ENCODE measurements at places on chromosomes 12 and 14. TPM values are rescaled to one million over a fixed set of nuclear protein-coding genes. Genes with fewer than 3 reads are reported as not detected.

- no peak for DNase-seq
These were observed 2.3 kb upstream of the OTX2 start for GRCh38 chr14:56812364-56813141.

GRCh38 chr12:92312463-92312964 is 166.9 kb upstream of the BTG1 start:
- no peak for DNase-seq

DNA sequence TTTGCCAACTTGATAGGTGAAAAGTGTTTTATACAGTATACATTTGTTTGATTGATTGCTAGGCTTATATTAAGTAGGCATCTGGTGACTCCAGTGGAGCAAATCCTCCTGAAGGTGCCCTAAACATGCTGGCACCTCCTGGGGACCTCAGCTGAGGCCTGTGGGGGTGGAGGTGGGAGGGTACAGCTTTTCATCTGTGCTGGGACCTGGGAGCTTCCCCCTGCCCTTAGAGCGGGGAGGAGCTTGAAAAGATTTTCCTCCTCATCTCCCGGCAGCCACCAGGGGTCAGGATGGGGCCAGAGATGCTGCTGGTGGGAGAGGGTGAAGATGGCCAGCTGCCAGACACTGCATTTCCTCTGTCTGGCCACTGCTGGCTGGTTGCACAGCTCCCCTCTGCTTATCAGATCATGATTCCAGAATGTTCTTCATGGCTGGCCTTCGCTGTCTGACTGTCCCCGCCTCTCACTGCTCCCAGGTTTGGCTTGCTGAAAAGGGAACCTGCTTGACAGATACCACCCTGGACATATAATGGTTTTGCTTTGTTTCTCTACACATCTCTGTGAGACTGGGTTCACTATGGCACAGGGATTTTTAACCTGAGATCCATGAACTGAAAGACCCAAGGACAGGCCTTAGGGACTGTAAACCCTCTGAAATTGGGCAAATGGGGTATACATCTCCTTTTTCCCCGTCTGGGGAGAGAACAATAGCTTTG is 10.5 kb upstream of the JPH4 start:
- peak; percentile 82 for DNase-seq

GRCh38 chr14:73422515-73422914 is 35.8 kb downstream of the NUMB start:
- no peak for DNase-seq

DNA sequence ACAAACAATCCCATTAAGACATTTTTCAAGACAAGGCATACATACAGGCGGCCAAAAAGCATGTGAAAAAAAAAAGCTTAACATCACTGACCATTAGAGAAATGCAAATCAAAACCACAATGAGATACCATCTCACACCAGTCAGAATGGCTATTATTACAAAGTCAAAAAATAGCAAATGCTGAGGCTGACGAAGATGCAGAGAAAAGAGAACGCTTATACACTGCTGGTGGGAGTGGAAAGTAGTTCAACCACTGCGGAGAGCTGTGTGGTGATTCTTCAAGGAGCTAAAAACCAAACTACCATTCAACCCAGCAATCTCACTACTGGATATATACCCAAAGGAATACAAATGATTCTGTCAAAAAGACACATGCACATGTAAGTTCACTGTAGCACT is 216.7 kb downstream of the FOXG1 start:
- no peak for DNase-seq

DNA sequence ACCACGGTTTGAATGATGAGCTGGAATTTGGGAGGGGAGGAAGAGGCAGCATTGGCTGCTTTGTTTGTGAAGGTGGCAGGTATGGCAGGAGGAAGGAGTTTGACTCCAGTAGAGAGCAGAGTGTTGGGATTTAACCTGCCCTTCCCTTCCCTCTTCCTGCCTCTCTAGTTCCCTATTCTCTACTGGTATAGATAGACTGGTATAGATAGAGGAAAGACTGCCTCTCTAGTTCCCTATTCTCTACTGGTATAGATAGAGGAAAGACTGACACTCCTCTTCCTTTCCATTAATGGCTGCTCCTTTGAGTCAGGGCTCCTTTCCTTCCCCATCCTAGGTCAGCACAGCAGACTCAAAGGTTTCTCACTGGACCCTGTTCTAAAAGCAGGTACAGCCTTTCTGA is 8.4 kb upstream of the SYCP3 start:
- no peak for DNase-seq

DNA sequence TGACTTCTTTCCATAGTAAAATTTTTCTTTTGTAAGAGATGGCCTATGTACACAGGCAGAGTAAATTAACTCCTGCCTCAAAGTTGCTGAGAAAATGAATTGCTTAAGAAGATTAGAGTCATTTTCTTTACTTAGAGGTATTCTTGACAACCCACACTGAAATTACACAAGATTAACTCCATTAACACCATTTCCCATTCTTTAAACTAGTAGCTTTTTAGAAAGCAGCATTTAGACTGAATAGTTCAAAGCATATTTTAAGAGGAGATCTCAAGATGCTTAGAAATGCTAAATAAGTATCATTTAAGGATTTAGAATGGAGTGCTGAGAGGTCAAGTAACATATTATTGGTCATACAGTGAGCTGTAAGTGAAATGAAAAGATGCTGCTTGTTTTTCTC is 35.5 kb downstream of the PUS7L start:
- DNase-seq, result no peak

DNA sequence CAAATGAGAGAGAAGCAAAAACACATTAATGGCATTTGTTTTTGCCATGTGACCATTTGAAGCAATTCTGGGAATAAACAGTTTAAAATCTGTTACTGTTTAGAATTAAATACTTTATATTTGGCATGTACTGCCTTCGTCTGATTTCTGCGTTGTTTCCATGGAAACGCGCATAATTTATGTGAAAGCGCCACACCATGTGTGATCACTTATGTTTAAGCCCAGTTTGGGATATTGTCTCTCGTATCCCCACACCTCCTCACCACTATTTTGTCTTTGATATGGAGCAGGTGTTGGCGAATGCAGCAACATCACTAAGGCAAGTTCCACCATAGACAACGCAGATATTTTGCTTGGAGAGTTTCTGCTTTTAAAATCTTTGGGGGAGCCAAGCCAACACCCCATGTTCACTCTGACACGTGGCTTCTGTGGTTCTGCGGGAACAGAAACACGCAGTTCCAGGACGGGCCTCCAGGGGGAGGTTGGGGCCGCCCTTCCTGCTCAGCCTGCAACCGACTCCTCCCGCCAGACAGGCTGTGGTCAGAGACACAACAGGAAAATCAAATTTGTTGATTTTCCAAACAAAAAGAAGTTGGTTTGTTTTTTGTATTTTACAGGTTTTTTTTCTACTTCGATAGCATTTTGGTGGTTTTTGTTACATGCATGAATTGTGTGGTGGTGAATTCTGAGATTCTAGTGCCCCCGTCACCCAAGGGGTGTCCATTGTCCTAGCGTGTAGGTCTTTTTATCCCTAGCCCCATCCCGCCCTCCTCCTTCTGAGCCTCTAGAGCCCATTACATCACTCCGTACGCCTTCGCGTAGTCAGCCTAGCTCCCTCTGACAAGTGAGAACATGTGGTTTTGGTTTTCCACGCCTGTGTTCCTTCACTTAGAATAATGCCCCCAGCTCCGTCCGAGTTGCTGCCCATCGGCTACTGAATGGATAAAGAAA is 101.9 kb upstream of the SFSWAP start:
- DNase-seq, result peak; percentile 22

DNA sequence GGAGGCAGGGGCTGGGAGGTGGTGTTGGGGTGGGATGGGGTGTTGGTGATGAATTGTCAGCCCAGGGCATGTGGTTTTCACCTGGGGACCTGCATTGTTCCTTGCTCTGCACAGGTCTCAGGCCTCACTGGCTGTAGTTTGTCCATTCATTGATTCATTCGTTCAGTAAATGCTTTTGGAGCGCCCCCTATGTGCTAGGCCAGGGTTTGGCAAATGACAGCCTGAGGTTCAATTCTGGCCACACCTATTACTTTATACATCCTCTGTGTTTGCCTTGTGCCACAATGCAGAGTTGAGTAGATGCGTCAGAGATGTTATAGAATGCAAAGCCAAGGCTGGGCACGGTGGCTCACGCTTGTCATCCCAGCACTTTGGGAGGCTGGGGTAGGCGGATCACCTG is 4.7 kb downstream of the ADCK1 start:
- DNase-seq, result peak; percentile 19

GRCh38 chr12:40314927-40315326 is 90.1 kb downstream of the LRRK2 start:
- no peak for DNase-seq

GRCh38 chr12:53441040-53441833 is at the start of gene PRR13:
TSS of gene PRR13 (plus strand) at chr12:53441734. CDS start at chr12:53442715, 981 bp downstream.
- peak; percentile 99 for DNase-seq

PRR4 gene
- total RNA-seq, result 0.34 TPM

CCNB1IP1 gene
- 39.3 TPM for total RNA-seq

C12orf56 gene
- total RNA-seq, result 1.1 TPM

GLIPR1L1 gene
- total RNA-seq, result not detected

Measured in LHCN-M2 (cell line).